ENCODE measurements at places on chromosomes 7 and 10. TPM values are rescaled to one million over a fixed set of nuclear protein-coding genes. Genes with fewer than 3 reads are reported as not detected.

DNA sequence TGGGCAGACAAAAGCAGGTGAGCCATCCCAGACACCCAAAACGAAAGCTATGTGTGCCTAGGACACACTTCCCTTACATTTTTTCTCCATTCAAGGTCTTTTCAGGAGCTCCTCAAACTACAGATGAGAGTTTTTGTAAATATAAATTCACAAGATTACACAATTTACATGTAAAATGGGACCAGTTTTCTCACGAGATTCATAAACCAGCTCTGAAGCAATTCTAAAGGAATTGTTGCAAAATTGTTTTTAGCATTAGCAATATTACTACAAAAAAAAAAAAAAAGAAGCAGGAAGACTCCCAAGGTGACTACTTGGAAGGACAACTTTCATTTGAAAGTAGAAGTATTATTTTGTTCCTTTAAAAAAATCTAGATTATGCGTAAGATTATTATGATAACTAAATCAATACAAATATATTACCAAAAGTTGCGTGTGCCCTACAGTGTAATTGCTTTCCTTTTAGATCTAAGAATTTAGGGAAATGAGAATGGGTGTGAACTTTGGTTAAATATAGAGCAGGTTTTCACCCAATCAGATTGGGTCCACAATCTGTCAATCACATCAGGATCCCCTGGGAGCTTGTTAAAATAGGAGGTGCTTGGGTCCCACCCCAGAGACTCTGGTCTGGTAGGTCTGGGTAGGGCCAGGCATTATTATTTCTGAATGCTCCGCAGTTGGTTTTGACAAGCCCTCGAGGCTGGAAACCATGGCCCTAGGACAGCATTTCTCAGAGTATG is 72.2 kb downstream of the TBXAS1 start:
- peaks cover 29% of the 10 kb centered on the region for H3K27me3 ChIP-seq
- no peaks in the 10 kb centered on the region for H3K4me1 ChIP-seq
- H3K36me3 ChIP-seq = no peaks in the 10 kb centered on the region

DNA sequence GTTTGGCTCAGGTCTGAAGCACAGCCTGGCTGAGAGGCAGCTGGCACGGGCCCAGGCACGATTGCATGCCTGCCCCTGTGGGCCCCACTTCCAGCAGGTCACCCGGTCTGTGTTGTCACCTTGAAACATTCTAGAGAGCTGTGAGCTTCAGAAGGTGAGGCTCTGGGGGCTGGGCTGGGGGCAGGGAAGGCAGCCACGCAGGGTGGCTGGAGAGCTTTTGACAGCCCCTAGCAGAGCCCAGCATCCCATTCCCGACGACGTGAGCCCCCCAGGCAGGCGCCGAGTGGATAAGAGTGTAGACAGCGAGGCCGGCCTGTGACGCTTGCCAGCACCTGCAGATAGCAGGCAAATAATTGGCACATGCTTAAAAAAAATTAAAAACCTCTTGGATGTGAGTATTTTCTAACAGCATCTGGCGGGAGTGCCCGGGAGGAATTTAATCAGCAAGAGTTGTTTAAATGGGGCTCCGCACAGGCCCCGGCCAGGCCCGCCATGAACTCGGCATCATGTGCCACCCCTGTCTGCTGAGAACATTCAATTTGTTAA is 212.0 kb upstream of the TBX20 start:
- H3K27me3 ChIP-seq = peaks cover 18% of the 10 kb centered on the region
- no peaks in the 10 kb centered on the region for H3K4me1 ChIP-seq
- DNase-seq = no peak
- no peaks in the 10 kb centered on the region for H3K36me3 ChIP-seq
- no peak overlapping the region for H3K27ac ChIP-seq

DNA sequence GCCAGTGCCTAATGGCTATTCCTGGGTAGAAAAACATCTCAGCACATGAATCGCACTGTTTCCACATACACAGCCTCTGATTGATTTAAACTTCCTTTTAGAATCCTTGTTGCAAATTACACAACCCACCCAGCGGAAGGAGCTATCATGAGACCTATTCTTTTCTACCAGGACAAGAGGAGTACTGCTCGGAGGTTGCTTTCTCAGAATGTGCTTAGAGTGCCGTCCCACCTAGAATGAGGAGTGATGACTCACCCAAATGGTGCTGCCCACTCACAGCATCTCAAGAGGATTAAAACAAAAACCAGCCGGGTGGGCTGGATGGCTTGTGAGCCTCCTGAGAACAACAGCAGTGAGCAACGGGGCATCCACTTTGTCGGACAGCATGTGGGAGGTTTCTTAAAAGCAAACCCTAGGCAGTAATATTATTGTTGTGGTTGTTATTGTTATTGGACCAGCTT is 128.9 kb downstream of the DGKI start:
- H3K27me3 ChIP-seq = no peaks in the 10 kb centered on the region
- H3K4me3 ChIP-seq = no peak overlapping the region
- H3K4me1 ChIP-seq = no peaks in the 10 kb centered on the region

- peaks cover 25% of the 10 kb centered on the region for H3K27me3 ChIP-seq
- H3K27ac ChIP-seq = no peak overlapping the region
These were observed 157.0 kb downstream of the TMEM26 start for GRCh38 chr10:61296161-61296560.

- H3K4me3 ChIP-seq = no peak overlapping the region
- H3K4me1 ChIP-seq = peaks cover 7% of the 10 kb centered on the region
- H3K27ac ChIP-seq = no peak overlapping the region
- DNase-seq = no peak
- no peaks in the 10 kb centered on the region for H3K27me3 ChIP-seq
These were observed 149.6 kb downstream of the BICC1 start for GRCh38 chr10:58662314-58662713.

GRCh38 chr7:82897500-82897899 is 265.2 kb downstream of the PCLO start:
- H3K27ac ChIP-seq = no peak overlapping the region
- no peaks in the 10 kb centered on the region for H3K27me3 ChIP-seq
- no peaks in the 10 kb centered on the region for H3K4me1 ChIP-seq
- H3K4me3 ChIP-seq = no peak overlapping the region

DNA sequence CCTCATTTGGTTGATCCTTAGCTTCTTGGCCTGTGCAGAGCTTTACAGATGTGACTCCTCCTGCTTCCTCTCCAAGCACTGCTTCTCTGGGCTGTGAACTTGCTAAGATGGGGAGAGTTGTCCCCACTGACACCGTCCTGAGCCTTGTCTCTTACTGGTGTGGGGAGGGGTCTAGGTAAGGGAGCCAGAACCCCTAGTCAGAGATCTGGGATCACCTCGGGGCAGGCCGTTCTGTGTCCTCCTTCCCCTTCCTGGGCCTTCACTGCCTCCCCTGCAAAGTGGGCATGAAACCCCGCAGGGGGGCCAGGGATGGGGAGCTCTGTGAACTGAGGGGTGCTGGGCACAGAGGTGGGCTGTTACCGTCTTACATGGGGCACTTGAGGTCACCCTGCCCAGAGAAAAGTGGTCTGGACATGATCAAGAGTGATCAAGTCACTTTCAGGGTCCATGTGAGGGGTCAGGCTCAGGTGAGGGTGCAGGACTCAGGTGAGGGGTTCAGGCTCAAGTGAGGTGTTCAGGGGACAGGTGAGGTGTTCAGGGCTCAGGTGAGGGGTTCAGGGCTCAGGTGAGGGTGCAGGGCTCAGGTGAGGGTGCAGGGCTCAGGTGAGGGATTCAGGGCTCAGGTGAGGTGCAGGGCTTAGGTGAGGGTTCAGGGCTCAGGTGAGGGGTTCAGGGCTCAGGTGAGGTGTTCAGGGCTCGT is 86.2 kb downstream of the ADCY1 start:
- DNase-seq = peak; percentile 34
- H3K36me3 ChIP-seq = no peaks in the 10 kb centered on the region
- H3K4me1 ChIP-seq = no peaks in the 10 kb centered on the region
- no peak overlapping the region for H3K4me3 ChIP-seq
- no peaks in the 10 kb centered on the region for H3K27me3 ChIP-seq
- H3K27ac ChIP-seq = no peak overlapping the region

DNA sequence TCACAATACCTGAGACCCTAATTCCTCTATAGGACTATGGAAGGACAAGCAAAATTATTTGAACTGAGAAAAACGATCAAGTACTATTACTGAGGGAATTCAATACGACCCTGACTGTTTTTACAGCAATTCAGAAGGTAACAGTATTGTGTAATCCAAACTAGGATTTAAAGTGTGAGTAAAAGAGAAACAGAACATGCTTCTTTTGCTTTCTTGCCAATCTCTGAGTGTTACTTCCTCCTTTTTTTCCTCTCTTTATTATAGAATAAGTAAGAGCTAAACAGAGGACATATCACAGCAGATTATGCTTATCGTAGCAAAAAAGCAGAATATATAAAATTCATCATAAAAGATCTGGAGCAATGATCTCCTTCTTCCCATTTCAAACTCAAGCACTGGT is 292.1 kb downstream of the THSD7A start:
- no peaks in the 10 kb centered on the region for H3K27me3 ChIP-seq
- no peaks in the 10 kb centered on the region for H3K36me3 ChIP-seq
- DNase-seq = no peak

DNA sequence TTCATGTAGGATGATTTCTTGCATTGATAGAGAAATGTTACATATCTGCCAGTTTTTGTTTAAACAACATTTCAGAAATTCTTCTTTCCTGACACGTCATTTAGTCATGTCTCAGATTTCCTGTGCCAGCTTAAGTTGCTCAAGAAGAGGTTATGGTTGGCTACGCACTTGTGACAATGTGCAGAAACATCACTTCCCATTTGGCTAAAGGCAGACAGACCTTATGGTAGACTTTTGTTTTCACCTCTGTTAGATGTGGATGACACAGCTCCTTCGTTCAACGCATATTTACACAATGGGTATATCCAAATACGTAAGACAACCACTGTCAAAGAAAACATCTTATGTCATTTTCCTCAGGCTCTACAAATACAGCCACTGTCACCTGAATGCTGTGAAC is 125.8 kb downstream of the DOCK4 start:
- no peak overlapping the region for H3K4me3 ChIP-seq
- H3K4me1 ChIP-seq = peaks cover 16% of the 10 kb centered on the region
- no peak for DNase-seq
- no peak overlapping the region for H3K27ac ChIP-seq

DNA sequence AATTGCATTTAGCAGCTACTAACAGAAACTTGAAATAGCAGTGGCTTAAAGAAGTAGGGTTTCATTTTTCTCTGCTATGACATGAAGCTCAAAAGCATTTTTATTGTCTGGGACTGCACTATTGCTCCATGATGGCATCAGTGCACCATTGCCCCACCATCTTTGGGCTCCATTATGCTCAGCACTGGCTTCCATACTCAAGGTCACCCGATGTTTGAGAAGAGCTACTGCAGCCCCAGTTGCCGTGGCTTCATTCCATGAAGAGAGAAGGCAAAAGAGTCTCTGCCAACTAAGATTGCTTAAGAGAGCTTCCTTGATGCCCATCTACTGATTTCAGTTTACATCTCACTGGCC is 192.2 kb upstream of the LRGUK start:
- no peaks in the 10 kb centered on the region for H3K36me3 ChIP-seq
- H3K4me1 ChIP-seq = no peaks in the 10 kb centered on the region

GRCh38 chr7:1815051-1815481 is 145.0 kb downstream of the ELFN1 start:
- H3K4me3 ChIP-seq = no peak overlapping the region
- peak; percentile 36 for DNase-seq
- no peaks in the 10 kb centered on the region for H3K36me3 ChIP-seq
- H3K4me1 ChIP-seq = peaks cover 12% of the 10 kb centered on the region
- no peak overlapping the region for H3K27ac ChIP-seq

DNA sequence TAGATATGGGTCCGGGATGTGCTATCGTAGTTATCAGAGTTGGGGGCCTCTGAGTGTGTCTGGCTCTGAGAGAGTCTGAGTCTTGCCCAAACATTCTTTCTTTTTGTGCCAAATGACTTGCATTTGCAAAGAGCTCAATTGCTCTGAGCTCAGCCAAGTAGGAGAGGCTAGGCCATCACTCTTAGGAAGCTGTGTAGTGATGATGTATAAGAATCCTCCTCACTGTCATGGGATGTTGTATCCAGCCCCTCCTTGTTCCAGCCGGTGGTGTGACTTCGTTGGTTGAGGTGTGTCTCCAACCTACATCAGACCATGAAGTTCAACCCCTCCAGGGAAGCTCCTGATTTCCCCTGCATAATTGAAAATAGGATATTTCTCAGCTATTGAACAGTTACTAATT is 97.5 kb upstream of the NPS start:
- no peaks in the 10 kb centered on the region for H3K27me3 ChIP-seq
- H3K27ac ChIP-seq = no peak overlapping the region
- H3K36me3 ChIP-seq = no peaks in the 10 kb centered on the region
- no peak overlapping the region for H3K4me3 ChIP-seq
- no peak for DNase-seq
- H3K4me1 ChIP-seq = no peaks in the 10 kb centered on the region

DNA sequence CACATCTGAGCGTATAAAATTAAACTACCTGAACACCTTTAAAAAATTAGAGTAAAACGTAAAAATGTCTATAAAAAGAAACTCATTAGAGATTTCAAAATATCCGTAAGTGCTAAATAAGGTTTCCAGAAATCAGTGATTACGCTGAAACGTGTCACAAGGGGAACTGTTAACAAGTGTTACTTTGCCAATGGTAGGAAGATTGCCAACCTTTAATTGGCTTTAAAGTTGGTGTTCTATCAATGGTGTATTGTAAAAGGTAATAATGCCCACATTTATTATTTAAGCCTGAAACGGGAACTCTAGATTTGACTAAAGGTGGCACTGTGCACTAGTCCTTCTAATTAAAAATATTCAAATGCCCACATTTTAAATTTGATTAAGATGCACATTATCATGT is 37.8 kb upstream of the HIBADH start:
- peaks cover 8% of the 10 kb centered on the region for H3K4me1 ChIP-seq
- H3K4me3 ChIP-seq = no peak overlapping the region
- H3K27me3 ChIP-seq = peaks cover 9% of the 10 kb centered on the region
- H3K27ac ChIP-seq = no peak overlapping the region
- DNase-seq = no peak

- peaks cover 41% of the 10 kb centered on the region for H3K4me1 ChIP-seq
- H3K27me3 ChIP-seq = no peaks in the 10 kb centered on the region
- H3K36me3 ChIP-seq = peaks cover 17% of the 10 kb centered on the region
- H3K4me3 ChIP-seq = peak overlapping the region; percentile 83
These were observed 1.3 kb downstream of the SNX10 start for GRCh38 chr7:26292768-26293560.

The PTF1A gene
- not detected for total RNA-seq

The FXYD4 gene
- total RNA-seq = not detected

The MCM10 gene
- total RNA-seq = 78.2 TPM

The PRKCQ gene
- 51.0 TPM for total RNA-seq
